Left lobe of liver (tissue), 2 donors: ENCODE measurements at places on chromosomes 12 and 14.

- no peak for DNase-seq
These were observed 28.2 kb downstream of the FOXN3 start for GRCh38 chr14:89388853-89389252.

DNA sequence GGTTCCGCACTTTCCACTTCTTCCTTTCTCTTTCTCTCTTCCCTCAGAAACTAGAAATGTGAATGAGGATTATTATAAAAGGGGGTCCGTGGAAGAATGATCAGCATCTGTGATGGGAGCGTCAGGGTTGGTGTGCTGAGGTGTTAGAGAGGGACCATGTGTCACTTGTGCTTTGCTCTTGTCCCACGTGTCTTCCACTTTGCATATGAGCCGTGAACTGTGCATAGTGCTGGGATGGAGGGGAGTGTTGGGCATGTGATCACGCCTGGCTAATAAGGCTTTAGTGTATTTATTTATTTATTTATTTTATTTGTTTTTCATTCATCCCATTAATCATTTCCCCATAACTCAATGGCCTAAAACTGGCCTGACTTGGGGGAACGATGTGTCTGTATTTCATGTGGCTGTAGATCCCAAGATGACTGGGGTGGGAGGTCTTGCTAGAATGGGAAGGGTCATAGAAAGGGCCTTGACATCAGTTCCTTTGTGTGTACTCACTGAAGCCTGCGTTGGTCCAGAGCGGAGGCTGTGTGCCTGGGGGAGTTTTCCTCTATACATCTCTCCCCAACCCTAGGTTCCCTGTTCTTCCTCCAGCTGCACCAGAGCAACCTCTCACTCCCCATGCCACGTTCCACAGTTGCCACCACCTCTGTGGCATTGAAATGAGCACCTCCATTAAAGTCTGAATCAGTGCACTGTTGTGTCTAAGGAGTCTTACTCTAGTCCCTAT, 4.6 kb upstream of the ATN1 start:
- no peak for DNase-seq

DNA sequence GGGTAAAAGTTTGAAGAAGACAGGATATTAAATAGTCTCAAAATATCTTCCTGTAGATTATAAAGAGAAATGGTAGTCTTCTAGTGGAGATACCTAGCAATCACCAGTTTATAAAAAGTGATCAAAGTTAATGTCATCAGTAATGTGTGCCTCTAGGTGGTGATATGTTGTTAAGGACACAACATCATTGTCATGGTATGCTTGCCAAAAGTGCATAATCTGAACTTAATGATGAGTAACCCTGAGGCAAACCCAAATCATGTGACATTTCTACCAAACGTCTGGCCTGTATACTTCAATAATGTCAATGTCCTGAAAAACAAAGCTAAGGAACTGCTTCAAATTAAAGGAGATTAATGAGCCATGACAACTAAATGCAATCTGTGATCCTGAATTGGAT, 214.7 kb downstream of the PHLDA1 start:
- DNase-seq: no peak

- DNase-seq: no peak
These were observed 42.9 kb downstream of the TRIP11 start for GRCh38 chr14:91996948-91997371.

- DNase-seq: no peak
These were observed 258.7 kb downstream of the FLRT2 start for GRCh38 chr14:85788470-85789233.

DNA sequence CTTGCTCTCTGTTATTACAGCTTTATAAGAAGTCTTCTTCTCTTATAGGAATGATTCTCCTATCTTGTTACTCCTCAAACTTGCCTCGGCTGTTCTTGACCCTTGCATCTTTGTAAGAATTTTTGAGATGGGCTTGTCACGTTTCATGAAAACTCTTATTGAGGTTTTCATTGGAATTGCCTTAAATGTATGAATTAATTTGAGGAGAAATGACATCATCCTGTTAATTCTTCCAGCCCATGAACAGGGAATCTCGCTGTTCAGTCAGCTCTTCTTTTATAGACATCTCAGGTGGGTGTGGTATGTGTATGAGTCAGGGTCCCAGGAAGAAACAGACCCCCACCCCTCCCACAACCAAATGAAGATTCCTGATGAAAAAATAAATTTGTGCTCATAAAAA, 107.1 kb upstream of the MYL2 start:
- no peak for DNase-seq

DNA sequence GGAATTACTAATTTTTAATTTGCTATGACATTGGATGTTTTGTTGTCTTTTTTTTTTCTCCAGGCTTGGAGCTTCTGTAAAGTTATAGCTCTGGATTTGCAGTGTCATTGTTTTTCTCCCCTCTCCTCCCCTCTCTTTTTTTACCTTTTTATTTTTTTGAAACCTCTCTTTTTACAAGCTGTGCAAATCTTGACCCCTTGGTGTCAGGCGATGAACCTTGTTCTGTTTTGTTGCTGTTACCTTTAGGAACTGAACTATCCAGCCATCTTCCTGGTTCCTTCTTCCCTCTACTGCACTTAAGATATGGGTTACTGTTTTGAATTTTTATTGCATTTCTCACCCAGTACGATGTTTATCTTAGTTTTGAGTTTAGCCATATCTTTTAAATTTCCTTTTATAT, 13.7 kb downstream of the KTN1 start:
- DNase-seq: no peak

DNA sequence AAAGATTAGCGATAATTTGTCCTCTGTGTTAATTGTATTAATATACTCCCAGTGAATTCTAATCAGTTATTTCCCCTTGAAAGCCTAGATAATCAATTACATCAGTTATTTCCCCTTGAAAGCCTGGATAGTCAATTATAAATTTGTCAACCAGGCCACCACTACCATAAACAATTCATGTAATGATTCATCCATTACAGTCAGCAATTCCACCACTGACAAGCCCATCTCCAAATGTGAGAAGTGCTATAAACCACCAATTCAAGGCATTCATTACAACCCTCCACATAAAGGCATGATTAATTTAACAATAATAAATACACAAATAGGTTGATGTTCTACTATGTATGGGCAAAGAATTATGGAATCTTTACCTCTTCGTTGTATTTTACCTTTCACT, 40.9 kb downstream of the INTS13 start:
- no peak for DNase-seq

DNA sequence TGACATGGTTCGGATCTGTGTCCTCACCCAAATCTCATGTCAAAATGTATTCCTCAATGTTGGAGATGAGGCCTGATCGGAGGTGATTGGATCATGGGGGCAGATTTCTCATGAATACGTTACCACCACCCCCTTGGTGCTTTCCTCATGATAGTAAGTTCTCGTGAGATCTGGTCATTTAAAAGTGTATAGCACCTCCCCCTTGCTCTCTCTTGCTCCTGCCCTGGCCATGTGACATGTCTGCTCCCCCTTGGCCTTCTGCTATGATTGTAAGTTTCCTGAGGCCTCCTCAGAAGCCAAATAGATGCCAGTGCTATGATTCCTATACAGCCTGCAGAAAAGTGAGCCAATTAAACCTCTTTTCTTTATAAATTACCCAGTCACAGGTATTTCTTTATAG, 7.1 kb downstream of the OR6C68 start:
- DNase-seq: no peak

GRCh38 chr14:106044949-106045596, 518.7 kb downstream of the TMEM121 start:
- no peak for DNase-seq

DNA sequence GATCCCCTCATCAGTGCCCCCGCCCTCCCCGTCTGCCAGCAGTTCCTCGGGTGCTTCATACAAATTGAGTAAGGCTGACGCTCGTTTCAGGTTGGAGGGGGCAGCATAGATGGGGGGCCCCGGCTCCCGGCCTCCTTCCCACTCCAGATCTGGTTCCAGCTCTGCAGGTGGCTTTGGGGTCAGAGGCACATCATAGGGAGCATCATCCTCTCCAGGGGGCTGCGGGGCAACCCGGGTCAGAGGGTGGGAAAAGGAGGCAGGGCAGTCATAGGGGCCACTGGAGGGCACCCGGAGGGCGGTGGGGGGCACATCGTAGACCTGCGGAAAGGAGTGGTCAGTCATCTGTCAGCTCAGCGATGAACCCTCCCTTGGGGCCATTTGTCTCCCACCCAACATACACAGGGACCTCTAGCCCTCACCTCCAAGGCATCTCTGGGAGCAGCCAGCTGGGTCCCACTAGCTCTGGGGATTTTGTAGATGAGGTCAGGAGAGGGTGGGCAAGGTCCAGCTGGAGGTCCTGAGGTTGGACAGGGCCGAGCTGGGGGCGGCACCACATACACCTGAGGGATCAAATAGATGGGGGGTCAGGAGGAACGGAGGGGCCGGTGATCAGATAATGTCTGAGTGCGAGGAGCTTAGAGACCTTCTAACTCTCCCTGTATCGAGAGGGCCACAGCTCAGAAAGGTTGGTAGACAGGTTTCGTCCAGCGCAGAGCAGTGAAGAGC, 5.1 kb downstream of the EFS start:
- no peak for DNase-seq

DNA sequence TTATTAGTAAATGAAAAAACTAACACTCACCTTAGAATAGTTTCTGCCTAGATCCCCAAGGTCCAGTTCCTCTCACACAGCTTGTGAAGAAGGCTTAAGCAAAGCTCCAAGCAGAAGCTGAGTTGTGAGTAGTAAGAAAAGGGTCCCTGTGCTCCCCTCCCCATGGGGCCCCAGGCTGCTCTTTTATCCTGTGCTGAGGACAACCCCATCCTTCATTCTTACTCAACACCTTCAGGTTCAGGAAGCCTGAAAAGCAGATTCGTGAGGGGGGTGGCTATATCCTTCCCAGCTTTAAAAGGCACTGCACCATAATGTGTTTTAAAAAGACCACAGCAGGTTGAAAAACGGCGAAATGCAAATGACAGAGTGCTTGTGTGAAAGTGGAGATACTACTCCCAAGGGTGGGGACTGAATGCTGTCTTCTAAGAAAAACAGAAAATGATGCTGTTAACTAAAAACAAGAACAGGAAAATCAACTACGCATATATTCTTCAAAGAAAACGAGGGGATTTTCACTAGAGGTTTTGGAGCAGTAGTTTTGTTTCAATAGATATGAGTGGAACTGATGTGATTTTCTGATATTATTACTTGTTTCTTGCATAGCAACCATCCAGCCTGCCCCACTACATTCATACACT, 182.7 kb downstream of the KTN1 start:
- DNase-seq: no peak

- DNase-seq: no peak
These were observed 597 bp downstream of the GLT8D2 start for GRCh38 chr12:104049278-104049902.

GRCh38 chr12:132955094-132956010, 754 bp downstream of the ZNF605 start:
- peak; percentile 64 for DNase-seq

- DNase-seq: no peak
These were observed 70.7 kb upstream of the DDX11 start for GRCh38 chr12:31002999-31003398.

- no peak for DNase-seq
These were observed 31.3 kb downstream of the PRKD1 start for GRCh38 chr14:29896354-29896821.

DNA sequence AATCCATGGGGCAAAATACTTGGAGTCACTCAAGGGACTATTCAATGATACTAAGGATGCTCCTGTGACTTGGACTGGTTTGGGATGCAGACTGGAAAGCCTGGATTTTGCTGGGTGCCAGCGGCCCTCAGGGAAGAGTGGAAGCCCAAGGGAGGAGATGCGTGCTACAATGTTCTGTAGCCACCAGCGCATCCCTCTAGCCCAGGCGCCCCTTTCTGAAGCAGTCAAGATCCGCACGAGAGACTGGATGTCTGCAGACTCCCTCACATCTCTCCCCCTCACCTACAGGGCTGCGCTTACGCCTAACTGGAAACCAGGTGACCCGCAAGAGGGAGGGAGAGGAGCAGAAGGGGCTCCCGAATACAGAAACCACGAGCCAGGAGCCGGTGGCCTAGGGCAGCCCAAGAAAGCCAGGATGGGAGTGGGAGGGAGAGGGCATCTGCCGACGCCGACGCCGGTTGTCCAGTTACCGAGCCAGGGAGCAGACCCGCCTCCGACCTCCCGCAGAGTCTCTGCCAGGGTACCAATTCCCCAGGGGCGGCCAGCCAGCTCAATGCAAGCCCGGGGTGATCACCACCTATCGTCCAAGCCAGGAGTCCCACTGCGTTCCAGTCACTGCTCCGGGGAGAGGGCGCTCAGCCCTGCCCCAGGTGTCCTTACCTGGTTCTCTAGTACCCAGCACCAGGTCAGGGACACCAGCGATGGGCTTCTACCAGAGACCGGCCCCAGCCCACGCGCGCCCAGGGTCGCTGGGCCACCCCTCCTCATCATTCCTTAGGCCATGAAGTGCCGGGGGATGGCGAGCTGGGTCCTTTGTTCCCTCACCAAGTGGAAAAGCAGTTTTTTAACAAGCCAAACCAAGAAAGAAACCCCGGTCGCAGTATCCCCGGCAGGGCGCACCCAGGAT, 1.2 kb downstream of the NTN4 start:
- peak; percentile 54 for DNase-seq

- DNase-seq: no peak
These were observed 297.5 kb upstream of the SOX5 start for GRCh38 chr12:24246934-24247333.

- DNase-seq: no peak
These were observed 43.6 kb downstream of the ZCRB1 start for GRCh38 chr12:42282294-42282693.

DNA sequence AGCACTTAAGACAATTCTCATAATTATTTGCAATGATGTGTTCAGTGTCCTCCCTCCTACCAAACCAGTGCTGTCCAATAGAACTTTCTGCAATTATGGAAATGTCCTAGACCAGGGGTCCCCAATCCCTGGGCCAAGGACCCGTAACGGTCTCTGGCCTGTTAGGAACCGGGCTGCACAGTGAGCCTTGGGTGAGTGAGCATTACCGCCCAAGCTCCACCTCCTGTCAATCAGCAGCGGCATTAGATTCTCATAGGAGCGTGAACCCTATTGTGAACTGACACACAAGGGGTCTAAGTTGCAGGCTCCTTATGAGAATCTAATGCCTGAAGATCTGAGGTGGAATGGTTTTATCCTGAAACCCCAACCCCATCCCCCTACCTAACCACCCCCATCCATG, 3.9 kb downstream of the SVOP start:
- no peak for DNase-seq

DNA sequence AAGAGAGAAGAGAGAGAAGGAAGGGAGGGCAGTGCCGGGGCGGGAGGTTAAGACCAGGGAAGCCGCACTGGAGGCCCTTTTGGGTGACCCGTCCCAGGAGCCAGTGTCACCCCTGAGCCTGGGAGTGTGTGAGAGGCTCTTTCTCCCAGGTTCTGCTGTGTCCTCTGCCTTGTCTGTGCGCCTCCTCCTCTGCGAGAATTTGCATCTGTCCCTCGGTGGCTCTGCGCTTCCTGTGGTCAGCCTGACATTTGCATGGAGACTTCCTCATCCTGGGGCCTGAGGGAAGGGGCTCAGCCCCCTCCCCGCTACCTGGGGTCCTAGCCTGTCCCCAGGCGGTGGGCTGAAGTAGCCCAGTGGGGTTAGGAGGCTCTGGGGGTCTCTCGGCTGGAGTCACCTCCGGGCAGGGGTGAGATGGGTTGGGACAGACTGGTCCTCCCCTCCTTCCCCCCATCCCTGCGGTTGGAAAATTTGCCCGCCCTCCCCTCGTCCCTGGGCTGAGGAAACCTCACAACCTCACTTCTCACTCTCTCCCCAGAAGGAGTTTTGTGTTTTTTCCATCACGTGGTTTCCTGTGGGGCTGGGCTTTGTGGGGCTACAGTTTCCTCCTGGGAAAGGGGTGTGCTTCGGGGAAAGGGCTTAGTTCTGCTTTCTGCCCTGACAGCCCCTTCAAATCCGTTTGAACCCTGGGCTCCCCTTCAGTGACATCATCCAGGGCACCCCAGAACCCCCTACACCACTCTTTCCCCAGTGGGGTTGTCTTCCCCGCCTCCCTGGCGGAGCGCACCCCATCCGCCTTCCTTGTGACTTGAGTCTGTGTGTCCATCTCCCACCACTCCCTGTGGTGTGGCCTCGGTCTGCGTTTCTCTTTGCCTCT, 2.5 kb downstream of the PTPN6 start:
- peak; percentile 55 for DNase-seq
